Activated T-helper 9 cell treated with anti-CD3 and anti-CD28 coated beads, Interleukin-2, amount 50 U/mL, for 16 hours (primary cell): ENCODE measurements at places on chromosomes 16 and 17.

GRCh38 chr16:80063713-80064069 lies 463.2 kb upstream of the MAF start:
- DNase-seq = no peak

- no peak for DNase-seq
Measured at GRCh38 chr16:55357241-55357640, 33.2 kb downstream of the IRX6 start.

- no peak for DNase-seq
Measured at GRCh38 chr17:1301546-1301945, 22.1 kb downstream of the TRARG1 start.

DNA sequence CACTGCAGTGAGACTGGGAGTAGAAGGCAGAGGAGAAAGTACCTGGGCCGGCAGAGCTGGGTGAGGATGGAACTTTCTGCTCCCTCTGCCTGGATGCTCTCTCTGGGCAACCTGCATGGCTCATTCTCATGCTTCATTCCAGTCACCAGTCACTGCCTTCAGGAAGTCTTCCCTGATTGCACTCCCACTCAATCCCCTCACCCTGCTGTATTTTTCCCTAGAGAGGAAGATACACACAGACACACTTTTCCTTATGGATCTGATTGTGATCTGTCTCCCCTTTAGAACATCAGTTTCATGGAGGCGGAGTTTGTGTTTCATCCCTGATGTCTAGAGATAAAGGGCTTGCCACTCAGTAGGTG lies 44.9 kb downstream of the MEAK7 start:
- DNase-seq = no peak

DNA sequence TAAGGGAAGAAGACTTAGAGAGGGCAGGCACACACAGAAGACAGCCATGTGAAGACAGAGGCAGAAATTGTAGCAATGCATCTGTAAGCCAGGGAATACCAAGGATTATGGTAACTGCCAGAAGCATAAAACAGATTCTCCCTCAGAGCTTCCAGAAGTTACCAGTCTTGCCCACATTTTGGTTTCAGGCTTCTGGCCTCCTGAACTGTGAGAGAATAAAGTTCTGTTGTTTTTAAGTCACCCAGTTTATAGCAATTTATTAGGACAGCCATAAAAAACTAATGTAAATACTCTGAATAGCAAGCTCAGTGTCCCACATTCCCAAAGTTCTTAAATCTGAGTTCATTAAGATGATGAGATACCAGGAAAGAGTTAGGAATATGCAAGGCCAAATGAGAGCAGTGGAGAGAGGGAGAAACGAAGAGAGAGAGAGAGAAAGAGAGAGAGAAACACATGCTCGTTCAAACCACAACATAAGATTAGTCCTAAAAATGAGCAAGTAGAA lies 123.4 kb downstream of the HS3ST3A1 start:
- no peak for DNase-seq

- DNase-seq = no peak
Measured at GRCh38 chr17:4163951-4164350, 21.0 kb downstream of the CYB5D2 start.

- no peak for DNase-seq
Measured at GRCh38 chr16:59168461-59169114, 434.5 kb upstream of the GOT2 start.

- no peak for DNase-seq
Measured at GRCh38 chr17:19713901-19714361, 2.5 kb downstream of the SLC47A2 start.

- no peak for DNase-seq
Measured at GRCh38 chr16:58276346-58276951, 18.4 kb downstream of the PRSS54 start.

GRCh38 chr16:1712791-1713261 lies 6.8 kb downstream of the MAPK8IP3 start:
- no peak for DNase-seq

GRCh38 chr17:32446949-32447348 lies 2.6 kb downstream of the PSMD11 start:
- DNase-seq = no peak

DNA sequence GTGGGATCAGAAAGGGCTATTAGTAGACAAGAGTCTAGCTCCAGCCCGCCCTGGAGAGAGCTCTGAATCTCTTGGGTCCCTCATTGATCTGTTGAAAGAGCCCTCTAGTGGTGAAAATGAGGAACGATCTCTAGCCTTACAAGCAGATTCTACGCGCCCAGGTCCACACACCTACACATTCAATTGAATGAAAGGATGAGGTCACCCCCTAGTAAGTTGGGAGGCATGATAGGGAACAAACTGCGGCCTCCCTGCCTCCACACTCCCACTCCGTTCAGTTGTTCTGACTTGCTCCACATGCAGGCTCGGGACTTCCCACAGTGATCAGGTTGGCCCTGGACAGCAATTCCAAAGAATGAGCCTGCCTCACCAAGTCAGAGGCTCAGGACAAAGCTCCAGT lies 2.9 kb upstream of the CACNG3 start:
- DNase-seq = peak; percentile 5

DNA sequence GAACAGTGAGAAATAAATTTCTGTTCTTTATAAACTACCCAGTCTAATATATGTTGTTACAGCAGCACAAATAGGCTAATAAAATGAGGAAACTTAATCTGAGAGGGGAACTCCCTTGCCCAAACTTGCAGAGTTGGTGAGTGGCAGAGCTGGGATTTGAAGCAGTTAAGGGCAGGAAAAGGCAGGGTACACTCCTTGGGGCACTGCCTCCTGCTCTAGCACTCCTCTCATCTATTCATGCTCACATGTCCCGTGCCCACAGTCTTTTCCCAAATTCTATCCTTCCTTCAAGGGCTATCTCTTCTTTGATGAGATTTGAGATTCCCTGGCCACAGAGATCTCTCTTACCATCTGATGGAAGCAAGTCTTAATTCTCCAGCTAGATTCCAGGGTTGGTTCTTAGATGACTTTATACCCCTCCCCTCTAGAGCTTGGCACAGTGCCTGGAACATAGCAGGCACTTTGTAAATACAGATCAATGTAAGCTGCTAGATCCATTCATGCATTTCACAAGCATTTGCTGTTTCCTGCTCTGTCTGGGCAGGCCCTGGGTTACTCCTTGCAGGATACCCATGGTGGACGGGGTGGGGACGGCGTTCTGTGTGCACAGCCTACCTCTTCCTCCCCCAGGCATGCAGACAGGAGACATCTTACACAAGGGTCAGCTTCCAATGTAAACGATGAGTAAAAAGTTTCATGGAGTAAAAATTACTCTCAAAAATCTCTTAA lies 39.2 kb upstream of the ABCC12 start:
- no peak for DNase-seq

DNA sequence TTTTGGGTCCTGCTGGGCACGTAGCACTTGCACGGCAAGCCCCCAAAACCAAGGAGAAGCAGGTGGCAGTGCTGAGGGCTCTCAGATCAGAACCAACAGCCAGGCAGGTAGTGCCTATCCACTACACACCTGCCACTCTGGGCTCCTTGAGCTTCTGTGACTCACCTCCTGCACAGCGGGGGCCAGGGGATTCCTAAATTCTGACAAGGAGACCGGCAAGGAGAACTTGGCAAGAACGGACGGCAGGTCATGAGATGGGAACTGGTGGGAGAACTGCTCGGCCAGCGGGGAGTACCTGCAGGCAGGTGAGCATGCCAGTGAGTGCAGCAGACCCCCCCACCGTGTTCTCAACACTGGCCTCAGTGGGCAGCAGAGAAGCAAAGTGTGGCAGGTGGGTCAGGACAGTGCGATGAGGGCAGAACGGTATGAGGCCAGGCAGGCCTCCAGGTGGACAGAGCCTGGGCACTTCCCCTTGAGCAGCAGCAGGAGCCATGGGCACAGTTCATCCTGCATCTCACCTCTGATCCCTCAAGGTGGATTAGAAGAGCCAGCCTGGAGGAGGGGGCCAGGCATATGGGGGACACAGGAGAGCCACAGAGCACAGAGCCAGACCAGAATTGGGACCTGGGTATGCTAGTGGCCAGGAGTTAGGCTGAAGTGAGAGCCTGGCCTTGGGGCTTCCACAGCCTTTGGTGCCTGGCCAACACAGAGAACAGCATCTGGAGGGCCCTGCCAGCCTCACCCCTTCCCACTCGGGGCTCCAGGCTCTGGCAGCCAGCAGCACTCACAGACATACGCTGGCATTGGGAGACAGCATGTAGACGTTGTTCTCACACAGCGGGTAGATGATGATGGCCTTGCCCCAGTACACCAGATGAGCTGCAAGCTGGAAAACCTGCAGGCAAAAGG lies 14.7 kb downstream of the MPG start:
- no peak for DNase-seq

- DNase-seq = no peak
Measured at GRCh38 chr16:20114356-20114755, 40.7 kb upstream of the GPR139 start.

DNA sequence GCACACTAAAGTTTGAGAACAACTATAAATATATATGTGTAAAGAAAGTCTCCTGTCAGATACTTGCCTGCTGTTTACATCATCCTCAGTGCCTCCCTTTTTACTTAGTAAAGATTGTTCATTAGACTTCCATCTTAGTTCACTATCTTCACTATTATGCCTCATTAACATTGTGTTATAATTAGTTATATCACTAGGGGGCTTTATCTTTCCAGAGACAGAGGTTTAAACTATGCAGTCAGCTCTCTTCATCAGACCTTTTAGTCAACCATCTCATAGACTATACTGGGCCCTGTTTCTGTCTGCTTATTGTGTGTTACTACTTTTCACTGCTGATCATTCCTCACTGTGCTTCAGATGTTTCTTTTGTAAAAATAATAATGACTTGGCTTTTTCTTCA lies 630.8 kb upstream of the KIF2B start:
- no peak for DNase-seq

DNA sequence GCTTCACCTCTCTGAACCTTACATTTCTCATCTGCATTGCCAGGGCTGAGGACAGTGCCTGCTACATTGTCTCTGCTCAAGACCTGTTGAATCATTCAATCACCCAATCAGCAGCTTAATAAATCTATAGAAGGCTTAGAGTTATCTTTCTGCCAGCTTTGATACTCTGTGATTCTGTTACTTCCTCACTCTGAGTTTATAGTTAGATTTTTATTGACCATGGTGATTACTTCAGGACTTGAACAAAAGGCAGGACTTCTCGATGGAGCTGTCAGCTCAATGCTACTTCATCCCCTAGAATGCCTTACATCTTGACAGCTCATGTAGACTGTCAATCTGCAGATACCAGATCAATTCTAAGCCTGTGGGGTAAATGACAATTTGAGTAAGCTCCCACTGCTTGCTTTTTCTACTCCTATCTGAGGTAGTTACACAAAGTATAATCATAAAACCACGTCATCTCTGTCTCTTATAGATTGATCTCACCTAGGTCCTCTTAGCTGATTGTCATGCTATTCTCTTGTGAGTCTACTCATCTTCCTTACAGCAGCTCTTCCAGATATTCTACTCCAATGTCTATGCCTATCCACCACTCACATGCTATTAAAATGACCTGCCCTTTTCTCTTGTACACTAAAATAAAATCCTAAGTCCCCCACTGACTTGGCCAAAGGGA lies 318.3 kb upstream of the CA10 start:
- DNase-seq = no peak

DNA sequence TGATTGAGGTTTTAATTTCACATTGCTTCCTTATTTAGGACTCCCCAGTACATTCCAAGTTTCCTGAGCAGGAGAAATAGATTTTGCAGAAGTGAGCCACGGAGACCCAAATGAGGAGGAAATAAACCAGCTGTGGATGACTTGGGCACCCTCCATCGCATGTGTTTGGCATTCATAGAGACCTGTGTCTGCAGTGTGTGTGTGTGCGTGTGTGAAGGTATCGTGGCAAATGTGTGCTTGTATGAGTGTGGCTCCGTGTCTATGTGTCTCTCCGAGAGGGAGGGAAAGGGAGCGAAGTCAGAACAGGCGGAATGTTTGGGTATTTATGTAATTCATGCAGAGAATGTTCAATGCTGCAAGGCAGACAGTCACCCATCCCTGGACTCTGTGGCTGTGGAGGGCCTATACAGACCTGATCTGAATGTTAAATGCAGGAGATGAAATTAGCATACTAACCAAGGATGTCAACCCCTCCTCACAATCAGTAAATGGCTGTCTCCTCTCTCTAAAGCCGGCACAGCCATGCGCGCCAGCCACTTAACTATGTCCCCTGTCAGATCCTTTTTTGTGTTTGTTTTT lies 186.0 kb upstream of the ZFHX3 start:
- no peak for DNase-seq

GRCh38 chr16:89005201-89006035 lies 28.4 kb upstream of the CBFA2T3 start:
- DNase-seq = no peak

GRCh38 chr16:49951574-49952195 lies 73.3 kb upstream of the CNEP1R1 start:
- DNase-seq = no peak

DNA sequence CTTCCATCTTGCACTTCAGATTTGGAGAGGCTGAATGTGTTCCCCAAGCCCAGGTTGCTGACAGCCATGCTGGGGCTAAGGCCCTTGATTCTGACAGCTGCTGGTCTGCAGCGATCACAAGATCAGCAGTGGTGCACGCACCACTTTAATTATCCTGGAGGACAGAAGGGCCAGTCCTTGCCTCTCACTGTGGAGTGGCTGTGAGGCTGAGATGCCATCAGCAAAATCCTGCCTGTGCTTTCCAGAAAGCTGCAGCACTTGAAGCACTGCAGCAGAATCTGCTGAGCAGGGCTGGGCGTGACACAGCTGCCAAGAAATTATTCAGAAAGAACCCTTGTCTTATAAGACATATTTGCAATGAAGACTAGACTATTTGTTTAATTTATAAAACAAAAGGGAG lies 37.1 kb downstream of the NUP93 start:
- DNase-seq = no peak

DNA sequence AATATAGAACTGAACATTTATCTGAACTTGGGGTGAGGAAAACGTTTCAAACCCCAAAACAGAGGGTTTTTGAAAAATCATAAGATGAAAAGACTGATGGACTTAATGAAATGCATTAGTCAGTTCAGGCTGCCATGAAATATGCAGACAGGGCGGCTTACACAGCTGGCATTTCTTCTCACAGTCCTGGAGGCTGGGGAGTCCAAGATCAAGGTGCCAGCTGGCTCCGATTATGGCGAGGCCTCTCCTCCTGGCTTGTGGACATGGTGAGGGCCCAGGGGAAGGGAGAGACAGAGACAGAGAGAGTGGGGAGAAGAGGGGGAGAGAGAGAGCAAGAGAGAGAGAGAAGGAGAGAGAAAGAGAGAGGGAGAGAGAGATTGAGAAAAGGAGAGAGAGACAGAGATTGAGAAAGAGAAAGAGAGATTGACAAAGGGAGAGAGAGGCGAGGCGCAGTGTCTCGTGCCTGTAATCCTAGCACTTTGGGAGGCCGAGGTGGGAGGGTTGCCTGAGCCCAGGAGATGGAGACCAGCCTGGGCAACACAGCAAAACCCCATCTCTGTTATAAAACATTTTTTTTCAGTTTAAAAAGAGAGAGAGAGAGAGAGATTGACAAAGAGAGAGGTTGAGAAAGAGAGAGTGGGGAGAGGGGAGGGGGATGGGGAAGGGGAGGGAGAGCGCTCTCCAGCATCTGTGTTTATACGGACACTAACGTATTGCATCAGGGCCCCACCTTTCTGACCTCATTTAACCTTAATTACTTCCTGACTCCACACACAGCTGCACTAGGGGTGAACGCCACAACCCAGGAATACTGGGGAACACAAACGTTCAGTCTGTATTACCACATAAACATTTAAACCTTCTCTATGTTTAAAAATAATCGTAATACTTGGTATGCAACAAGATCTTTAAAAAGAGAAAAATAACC lies 24.6 kb upstream of the RPH3AL start:
- DNase-seq = no peak

- DNase-seq = no peak
Measured at GRCh38 chr17:4852567-4853207, 19.5 kb downstream of the MINK1 start.
